ENCODE measurements at places on chromosomes 12 and 14. TPM values are rescaled to one million over a fixed set of nuclear protein-coding genes. Genes with fewer than 3 reads are reported as not detected.

DNA sequence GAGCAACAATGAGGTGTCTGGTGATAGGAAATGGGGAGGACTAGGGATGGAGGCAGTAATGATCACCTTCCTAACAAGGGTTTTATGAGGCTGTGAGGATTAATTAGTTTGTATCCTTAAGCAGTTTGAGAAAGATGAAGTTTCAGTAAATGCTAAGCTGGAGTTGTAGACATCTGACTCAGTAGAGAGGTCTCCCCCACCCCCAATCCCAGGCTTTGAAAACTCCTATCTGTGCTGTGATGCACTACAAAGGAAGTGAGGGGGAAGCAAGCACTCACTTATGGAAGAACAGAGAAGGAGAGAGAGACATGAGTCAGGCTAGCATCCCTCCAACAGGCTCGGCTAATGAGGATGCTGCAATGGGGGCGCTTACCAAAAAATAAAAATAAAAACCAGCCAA is 5.5 kb upstream of the BCL11B start:
- no peak for DNase-seq

The NEUROD4 gene
- not detected for total RNA-seq

DNA sequence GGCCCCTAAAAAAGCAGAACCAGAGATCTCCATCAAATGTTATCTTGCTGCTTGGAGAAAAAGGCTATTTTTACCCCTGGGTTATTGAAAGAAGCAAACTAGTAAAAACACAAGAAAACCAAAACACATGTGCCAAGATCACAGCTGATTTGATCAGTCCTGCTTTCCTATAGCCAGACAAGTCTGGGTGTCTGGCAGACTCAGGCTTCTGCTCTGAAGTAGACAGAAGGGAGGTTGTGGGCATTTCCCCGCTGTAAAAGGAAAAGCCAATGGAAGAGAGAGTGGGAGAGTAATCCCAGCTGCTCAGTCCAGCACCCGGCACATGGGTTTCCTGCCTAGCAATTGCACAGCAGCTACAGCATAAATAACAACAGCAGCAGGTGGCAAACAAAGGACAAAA is 177.9 kb downstream of the PHLDA1 start:
- DNase-seq, result no peak

The RFX4 gene
- not detected for total RNA-seq

DNA sequence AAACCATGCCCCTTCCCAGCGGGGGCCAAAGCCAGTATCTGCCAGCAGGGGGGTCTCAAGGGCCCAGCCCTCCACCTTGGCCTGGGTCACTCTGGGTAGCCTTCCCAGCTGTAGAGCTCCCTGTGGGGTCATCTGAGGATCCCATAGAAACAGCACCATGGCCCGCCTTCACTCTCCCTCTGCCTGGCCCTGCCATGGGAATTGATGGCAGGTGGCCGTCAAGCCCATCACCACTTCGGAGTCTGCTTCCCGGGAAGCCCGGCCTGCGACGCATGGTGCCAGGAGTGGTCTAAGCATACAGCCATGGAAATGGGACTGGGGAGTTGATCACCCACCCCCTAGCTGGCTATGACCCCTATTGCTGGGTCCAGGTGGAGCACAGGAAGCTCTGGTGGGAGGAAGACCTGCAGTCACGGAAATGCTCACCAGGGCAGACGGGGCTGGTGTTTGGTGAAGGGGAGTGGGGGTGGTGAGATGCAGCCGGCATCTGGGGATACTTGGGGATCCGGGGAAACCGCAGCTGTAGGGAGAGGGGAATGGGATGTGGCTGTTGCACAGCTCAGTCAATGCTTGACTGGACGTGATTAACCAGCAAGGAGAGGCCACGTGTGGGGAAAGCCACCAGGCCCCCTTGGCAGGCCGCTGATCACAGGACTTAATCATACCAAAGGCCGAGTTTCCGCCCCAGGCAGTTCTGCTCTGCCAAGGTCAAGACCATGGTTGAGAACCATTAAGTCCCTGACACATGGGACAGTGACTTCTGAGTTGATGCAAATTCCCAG is 52.2 kb upstream of the DIO3 start:
- peak; percentile 10 for DNase-seq

The DIO3 gene
- 0.37 TPM for total RNA-seq

DNA sequence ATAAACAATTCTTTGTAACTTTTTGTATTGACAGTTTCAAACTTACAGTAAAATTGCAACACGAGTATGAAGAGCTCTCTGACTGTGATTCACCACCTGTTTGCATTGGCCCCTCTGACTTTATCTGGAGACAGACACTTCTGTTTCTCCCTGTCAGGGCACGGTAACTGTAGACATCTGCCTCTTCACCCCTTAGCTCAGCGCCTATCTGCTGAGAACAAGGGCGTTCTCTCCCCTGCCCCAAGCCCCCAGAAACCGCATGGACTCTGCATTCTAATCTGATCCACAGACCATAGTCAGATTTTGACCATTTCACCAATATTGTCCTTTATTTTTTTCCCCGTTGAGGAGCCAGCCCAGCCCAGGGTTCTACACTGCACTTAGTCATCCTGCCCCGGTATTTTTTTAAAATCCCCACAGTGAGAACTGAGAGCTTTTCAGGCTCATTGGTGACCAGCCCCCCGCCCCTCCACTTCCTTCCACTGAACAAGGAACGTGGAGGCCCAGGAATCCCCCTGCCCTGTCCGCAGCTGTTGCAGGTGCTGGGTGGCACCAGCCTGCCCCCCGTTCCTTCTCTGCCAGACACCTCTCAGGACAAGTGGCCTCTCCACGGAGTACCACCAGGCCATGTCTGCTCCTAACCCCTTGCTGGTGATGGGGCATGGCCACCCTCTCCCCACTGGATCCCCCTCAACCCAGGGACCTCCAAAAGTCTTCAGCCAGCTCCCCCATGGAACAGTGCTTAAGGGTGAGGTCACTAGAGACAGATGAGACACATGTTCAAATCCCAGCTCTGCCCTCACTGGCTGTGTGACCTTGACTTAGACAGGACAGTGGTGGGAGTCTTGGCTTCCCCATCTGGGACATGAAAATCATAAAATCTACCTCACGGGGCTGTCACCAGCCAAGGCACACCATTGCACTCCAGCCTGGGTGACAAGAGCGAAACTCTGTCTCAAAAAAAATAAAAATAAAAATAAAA is 11.2 kb downstream of the RHOF start:
- DNase-seq, result no peak

The IL31 gene
- not detected for total RNA-seq

DNA sequence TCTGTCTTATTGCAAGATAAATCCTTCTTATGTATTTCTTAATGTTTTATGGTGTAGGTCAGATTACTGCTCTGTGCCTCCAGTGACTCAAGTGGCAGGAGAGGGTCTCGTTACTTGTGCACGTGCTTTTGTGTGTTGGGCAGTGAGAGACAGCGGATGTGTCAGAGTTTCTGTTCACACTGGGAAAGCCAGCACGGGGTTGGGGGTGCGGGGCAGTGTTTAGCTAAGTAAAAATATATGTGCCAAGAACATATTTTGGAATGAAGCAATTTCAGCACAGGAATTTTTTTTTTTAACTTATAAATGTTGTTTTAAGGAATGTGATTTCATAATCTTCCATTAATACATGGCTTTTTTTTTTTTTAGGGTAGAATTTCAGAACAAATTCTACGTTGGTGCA is 4.5 kb upstream of the DNAH10 start:
- DNase-seq, result no peak

DNA sequence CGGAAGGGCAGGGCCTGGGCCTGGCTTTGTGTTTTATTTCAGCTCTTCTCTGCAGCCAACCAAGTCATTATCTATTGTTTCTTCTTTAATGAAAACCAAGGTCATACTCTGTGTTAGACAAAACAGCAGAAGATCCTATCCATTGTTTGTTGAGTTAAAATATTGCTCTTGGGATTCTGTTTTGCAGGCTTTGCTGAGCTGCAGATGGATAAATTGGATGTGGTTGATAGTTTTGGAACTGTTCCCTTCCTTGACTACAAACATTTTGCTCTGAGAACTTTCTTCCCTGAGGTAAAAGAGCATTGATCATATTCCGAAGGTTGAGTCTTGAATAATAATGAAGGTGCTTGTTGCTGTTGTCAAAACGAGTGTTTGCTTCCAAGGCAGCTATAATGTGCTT is 106.6 kb downstream of the PLXNC1 start:
- DNase-seq, result no peak

The SUSD6 gene
- 21.8 TPM for total RNA-seq

GRCh38 chr12:15206338-15206737 is 14.9 kb downstream of the RERG start:
- no peak for DNase-seq

DNA sequence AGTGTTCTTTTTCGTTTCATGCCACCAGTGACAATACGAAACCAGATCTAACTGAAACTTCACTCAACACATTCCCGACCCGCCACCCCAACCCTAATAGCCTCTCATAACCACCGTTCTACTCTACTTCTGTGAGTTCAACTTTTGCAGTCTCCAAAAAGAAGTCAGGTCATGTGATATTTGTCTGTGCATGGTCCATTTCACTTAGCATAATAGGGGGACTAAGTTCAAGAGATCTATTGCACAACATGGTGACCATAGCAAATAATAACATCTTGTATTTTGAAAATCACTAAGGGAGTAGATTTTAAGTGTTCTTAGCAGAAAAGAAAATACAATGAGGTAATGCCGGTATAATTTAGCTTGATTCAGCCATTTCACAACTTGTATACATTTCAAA is 376.4 kb downstream of the DIO2 start:
- no peak for DNase-seq

DNA sequence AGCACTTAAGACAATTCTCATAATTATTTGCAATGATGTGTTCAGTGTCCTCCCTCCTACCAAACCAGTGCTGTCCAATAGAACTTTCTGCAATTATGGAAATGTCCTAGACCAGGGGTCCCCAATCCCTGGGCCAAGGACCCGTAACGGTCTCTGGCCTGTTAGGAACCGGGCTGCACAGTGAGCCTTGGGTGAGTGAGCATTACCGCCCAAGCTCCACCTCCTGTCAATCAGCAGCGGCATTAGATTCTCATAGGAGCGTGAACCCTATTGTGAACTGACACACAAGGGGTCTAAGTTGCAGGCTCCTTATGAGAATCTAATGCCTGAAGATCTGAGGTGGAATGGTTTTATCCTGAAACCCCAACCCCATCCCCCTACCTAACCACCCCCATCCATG is 3.9 kb downstream of the SVOP start:
- DNase-seq, result no peak

DNA sequence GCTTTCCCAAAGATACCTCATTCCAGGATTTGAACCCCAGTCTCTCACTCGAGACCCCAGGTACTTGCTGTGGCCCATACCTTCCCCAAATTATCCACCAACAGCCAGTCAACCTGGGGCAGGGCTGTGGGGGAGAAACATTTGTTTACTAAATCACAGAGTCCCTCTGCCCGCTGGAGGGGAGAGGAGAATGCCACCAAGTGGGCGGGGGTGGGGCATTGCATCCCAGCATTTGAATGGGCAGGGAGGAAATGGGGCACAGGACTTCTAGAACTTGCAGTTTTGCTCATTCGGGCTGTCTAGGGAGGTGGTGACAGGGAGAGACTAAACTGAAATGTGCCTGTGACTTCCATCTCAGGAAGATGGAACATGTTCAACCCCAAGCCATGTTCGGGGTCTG is 10.9 kb upstream of the SERPINA9 start:
- DNase-seq, result no peak

DNA sequence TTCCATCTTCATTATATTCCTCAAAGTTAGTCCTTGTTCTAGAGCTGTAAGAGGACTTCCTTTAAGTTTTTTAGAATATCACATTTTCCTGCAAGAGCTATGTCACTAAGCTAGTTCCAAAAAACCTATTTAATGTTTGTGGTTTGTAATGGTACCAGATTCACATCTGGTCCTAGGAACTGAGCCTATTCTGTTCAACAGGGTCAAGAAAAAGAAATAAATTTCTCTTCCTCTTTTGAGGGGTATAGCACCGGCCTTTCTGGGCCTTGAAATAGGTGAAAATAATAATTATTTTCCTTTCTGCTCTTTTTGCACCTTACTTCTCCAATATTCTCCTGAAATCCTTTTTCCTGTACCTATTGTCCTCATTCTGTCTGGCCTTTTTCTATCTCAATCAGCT is 3.6 kb upstream of the STXBP6 start:
- DNase-seq, result no peak

DNA sequence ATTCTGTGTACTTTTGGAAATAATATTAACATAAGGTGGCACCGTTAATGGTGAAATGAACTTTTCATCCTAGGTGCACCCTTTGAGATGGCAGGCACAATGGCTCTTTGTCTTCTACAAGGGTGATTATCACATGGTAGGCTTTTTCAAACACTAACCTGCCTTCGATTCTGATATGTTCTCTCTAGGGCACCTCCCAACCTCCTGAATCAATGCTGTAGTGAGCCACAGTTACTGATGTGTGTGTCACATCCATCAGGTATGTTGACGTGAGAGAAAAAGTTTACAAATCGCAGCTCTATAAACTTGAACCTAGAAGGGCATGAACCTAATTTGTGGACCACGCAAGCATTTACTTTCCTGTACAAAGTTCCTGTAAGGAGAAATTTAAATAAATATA is 25.4 kb downstream of the PDE3A start:
- no peak for DNase-seq

The COX6A1 gene
- total RNA-seq, result 201 TPM

The GPX2 gene
- not detected for total RNA-seq

DNA sequence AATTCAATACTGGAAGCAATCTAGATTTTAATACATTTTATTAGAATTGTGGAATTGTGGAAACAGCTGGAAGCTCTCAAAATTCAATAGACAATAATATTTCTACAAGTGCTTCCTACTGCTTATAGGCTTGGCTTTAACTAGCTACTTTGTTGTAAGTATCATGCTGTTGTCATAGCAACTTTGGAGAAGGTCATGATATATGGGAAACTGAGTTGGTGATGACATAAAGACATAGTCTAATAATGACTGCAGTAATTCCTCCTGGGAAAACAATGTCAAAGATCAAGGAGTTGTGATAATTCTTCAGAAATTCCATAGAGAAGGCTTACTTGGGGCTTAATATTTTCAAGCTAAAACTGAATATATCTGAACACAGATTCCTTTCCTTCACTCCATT is 266.6 kb downstream of the KIF21A start:
- DNase-seq, result no peak

The MMP17 gene
- 2.4 TPM for total RNA-seq

GRCh38 chr14:96997269-96997668 is 200.1 kb downstream of the VRK1 start:
- no peak for DNase-seq

The KLRC4 gene
- total RNA-seq, result not detected

The IKZF4 gene
- total RNA-seq, result 6.7 TPM

GRCh38 chr14:105577314-105577861 is 51.0 kb downstream of the TMEM121 start:
- DNase-seq, result no peak

GRCh38 chr12:6956021-6956727 is 5.0 kb downstream of the PTPN6 start:
- DNase-seq, result no peak

The CCDC197 gene
- total RNA-seq, result not detected

The FSCB gene
- not detected for total RNA-seq

- no peak for DNase-seq
Observed at GRCh38 chr12:29287622-29288021, 93.3 kb downstream of the ERGIC2 start.

DNA sequence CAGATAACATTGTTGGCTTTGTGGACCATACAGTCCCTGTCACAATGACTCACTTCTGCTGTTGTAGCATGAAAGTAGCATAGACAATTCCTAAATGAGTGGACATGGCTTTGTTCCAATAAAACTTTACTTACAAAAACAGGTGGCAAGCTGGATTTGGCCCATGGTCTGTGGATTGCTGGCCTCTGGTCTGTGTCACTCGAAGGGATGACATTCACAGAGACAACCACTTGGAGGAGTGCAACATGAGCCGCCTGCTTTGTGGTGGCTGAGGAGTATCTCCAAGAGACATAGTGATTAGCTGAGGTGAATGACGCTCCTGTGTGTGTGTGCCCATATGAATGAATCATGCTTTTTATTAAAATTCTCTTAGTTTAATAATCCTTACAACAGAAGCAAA is 81.3 kb upstream of the NRXN3 start:
- no peak for DNase-seq
